ENCODE measurements at places on chromosomes 3 and 15. TPM values are rescaled to one million over a fixed set of nuclear protein-coding genes. Genes with fewer than 3 reads are reported as not detected.

Gene CNTN3
- total RNA-seq, result 14.7 TPM

Gene TMEM207
- not detected for total RNA-seq

Gene HDC
- total RNA-seq, result 2.1 TPM

Gene TRPM1
- total RNA-seq, result not detected

Gene TMEM158
- 93.1 TPM for total RNA-seq

Gene RAB6B
- 6.0 TPM for total RNA-seq

Gene HCN4
- not detected for total RNA-seq

Gene AQP9
- 0.59 TPM for total RNA-seq

Gene DNAJC13
- 86.9 TPM for total RNA-seq

Gene IQCH
- 2.2 TPM for total RNA-seq

Gene HCLS1
- 12.2 TPM for total RNA-seq

Gene CALML4
- 7.4 TPM for total RNA-seq

Gene CFAP100
- 0.98 TPM for total RNA-seq

Gene SCG3
- not detected for total RNA-seq

Gene SLC22A13
- total RNA-seq, result not detected

Gene TRIM71
- total RNA-seq, result not detected

Gene HLTF
- total RNA-seq, result 25.3 TPM

Gene PLCL2
- 63.0 TPM for total RNA-seq

Gene SLC9C1
- total RNA-seq, result 0.49 TPM

Gene HRH1
- total RNA-seq, result 16.3 TPM

Gene RLBP1
- total RNA-seq, result not detected

Gene CD276
- total RNA-seq, result 11.5 TPM

Gene SLC12A1
- 0.41 TPM for total RNA-seq

Gene SLC24A5
- not detected for total RNA-seq

Gene KLF13
- 58.8 TPM for total RNA-seq

Gene ISLR
- 215 TPM for total RNA-seq

Gene CILP
- 10.5 TPM for total RNA-seq

Gene FOXL2NB
- 18.3 TPM for total RNA-seq

Gene ARPP21
- total RNA-seq, result not detected

Gene FBXL22
- 5.0 TPM for total RNA-seq

Gene EIF4E3
- total RNA-seq, result 12.4 TPM

Gene GADL1
- not detected for total RNA-seq

Gene OXSR1
- 40.2 TPM for total RNA-seq

Gene FBXW12
- 0.55 TPM for total RNA-seq

Gene PLAAT1
- total RNA-seq, result 1.4 TPM

Gene TMEM62
- 18.8 TPM for total RNA-seq

Gene BDH1
- total RNA-seq, result 5.6 TPM

Gene AP3B2
- not detected for total RNA-seq

Gene KY
- not detected for total RNA-seq

Gene CCDC39
- 1.5 TPM for total RNA-seq

Gene TUSC7
- total RNA-seq, result not detected

Gene EPHB3
- 70.2 TPM for total RNA-seq

Gene GOLGA6L10
- under 0.01 TPM for total RNA-seq

Gene SNX22
- total RNA-seq, result 1.7 TPM

Gene PSTPIP1
- total RNA-seq, result 10.0 TPM

Gene CCR3
- total RNA-seq, result not detected

Gene CCR8
- total RNA-seq, result not detected

Gene BFSP2
- not detected for total RNA-seq

Gene METTL6
- 2.0 TPM for total RNA-seq

Gene CHRM5
- total RNA-seq, result not detected

Gene OR4M2
- total RNA-seq, result not detected

Gene C2CD4B
- total RNA-seq, result not detected

Gene LRRK1
- 36.6 TPM for total RNA-seq

Gene TGM5
- not detected for total RNA-seq

Gene GABRR3
- total RNA-seq, result not detected

All from uterus (tissue), 4 donors.